ENCODE measurements at places on chromosomes 2 and 18.

- no peak for DNase-seq
These were observed 237.8 kb downstream of the GPD2 start for GRCh38 chr2:156673981-156674380.

GRCh38 chr2:98901291-98901690 is 34.7 kb downstream of the CRACDL start:
- no peak for DNase-seq

GRCh38 chr2:39228413-39229209 is 15.2 kb downstream of the CDKL4 start:
- DNase-seq = no peak

DNA sequence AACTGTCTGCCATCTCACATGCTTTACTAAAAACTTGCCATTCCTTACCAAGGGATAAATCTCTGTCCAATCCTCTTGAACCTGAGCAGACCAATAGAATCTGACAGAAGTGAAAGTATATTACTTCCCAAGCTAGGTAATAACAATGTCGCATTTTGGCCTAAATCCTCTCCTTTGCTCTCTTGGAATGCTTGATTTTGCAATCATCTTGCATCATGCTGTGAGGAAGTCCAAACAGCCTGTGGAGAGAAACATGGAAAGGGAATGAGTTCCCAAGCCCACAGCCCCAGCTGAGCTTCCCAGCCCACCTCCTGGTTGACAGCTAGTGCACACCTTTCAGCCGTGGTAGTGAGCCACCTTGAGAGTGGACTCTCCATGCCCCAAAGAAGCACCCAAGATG is 540.6 kb downstream of the STK39 start:
- no peak for DNase-seq

DNA sequence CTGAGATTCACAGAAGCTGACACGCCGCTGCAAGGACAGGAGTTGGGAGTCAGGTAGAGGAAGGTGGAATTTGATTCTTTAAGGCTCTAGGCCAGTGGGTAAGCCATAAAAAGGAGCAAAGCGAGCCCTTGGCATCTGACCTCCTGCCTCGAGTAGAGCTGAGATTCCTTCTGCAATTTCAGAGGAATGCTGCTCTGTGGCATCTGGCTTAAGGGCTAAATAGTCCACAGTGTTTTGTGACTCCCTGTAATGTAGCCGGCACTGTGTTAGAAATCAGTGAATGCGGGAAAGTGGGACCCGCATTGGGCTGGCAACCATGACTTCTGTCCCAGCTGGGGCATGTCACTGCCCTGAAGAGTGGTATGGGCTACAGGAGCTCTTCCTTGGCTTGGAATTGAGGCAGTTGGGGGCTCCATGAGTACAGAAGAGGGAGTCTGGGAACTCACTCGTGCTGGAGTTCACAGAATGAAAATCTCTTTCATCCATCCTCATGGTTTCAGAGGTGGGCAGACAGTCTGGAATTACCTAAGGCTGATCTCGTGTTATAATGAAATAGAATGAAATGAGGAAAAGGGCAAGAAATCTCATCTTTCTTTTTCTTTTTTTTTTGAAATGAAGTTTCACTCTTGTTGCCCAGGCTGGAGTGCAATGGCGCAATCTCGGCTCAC is 12.7 kb upstream of the MYCN start:
- DNase-seq = no peak

DNA sequence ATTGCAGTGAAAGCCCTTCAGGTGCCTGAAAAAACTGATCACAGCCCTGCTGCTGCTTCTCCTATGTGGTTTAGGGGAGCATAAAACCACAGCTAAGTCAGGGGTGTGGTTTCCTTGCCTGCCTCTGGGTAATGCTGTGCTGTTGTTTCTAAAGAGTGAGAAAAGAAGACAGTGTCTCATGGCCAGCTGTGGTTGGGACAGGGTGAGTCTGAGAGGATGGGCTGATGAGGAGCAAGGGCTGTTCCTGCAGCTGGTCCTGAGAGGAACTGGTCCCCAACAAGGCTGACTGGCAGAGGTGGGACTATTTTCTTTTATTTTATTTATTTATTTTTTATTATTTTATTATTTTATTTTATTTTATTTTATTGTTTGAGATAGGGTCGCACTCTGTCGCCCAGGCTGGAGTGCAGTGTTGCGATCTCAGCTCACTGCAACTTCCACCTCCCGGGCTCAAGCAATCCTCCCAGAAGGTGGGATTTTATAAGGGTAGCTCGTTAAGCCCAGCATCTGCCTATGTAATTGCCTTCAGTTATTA is 236.7 kb downstream of the FHOD3 start:
- DNase-seq = no peak

DNA sequence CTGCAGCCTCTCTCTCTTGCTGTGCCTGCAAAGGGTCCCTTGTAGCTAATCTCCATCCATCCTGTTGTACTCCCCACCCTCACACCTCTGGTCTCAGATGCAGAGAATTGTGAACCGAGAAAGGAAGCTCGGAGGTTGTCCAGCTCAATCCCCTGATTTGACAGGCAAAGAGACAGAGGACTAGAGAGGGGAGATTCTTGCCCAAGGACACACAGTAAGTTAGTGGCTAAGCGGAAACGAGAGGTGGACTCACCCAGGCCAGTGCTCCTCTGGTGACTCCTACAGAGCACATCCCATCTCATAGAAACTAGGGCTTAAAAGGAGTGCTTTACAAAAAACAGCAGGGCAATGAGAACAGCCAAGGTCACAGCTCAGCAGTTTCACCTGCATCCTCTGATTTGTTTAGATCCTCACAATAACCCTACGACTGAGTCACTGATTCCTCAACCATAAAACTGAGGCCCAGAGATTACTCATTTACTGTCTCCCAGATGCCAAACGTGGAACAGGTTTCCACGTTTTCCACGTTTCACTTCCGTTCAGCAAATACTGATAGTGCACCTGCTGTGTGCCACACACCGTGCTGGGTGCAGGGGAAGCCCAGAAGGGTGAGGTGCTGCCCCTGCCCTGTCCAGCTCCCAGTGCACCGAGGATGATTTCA is 22.1 kb downstream of the EHD3 start:
- no peak for DNase-seq

DNA sequence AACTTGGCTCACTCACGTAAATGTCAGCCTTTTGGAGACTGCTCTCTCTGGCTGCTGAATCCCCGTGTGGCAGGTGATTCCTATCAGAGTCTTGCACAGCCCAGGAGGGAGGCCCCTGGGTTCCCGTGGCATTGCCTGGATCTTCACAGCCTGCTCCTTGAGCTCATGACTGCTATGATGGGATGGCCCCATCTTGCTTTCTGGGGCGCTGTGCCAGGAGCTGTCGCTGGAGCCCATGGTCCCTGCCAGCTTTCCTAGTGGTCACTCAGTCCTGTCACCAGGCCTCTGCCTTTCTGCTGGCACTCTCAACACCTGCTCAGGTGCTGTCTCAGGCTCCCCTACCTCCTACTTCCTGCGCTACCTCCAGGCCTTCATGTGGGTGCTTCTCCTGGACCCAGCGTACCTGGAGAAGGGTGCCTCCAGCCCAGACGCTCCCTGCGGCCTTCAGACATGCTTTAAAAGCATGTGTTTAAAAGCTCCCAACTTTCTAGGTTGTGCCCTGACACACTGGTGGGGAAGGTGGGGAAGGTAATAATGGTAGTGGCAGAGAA is 110.1 kb downstream of the MCFD2 start:
- no peak for DNase-seq

DNA sequence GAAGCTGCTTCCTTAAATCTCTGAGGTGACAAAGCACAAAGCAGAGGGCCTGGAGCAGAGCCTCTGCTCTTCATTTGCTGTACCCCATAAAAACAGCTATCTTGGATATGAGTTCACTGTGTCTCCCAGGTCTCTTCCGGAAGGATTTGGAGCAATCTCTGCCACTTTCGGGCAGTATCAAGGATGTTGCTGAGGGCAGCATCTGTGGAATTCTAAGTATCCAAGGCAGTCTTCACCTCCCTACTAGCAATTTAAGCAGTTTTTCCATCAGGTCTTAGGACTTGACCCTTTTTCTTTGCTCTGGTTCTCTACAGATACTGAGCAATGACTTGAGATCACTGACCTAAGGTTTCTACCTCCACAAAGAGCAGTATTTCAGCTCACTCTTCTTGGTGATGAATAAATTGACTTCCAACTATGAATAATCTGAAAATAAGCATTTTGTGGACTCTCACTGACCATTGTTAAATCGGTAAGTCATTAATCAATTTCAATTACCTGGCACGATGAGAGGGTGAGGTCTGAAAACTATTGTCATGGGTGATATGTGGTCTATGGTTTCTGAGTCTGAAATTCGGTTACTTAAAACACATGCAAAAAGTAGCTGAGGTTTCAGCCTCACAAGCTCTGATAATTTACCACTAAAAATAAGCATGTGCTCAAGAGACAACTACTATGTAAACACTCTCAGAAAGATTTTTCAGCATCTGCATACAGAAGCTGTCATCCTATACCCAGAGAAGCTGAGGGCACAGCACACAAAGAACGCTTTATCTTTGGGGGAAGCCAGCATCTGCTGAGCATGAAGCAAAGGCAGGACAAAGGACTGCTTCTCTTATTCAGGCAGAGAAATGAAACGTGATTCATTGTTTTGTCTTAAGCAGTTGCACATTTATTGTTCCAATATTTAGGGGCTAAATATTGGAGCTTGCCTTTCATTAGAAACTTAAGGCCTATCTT is 32.1 kb upstream of the SPATS2L start:
- no peak for DNase-seq

- DNase-seq = no peak
These were observed 631 bp downstream of the GYPC start for GRCh38 chr2:126656431-126657147.

- DNase-seq = no peak
These were observed 48.1 kb downstream of the TSN start for GRCh38 chr2:121803503-121803902.

GRCh38 chr2:144771348-144771747 is 251.4 kb upstream of the ZEB2 start:
- DNase-seq = no peak

- DNase-seq = no peak
These were observed 210.0 kb upstream of the ZNF521 start for GRCh38 chr18:25561918-25562317.

- no peak for DNase-seq
These were observed 1744.3 kb upstream of the PIK3C3 start for GRCh38 chr18:40210696-40211095.

DNA sequence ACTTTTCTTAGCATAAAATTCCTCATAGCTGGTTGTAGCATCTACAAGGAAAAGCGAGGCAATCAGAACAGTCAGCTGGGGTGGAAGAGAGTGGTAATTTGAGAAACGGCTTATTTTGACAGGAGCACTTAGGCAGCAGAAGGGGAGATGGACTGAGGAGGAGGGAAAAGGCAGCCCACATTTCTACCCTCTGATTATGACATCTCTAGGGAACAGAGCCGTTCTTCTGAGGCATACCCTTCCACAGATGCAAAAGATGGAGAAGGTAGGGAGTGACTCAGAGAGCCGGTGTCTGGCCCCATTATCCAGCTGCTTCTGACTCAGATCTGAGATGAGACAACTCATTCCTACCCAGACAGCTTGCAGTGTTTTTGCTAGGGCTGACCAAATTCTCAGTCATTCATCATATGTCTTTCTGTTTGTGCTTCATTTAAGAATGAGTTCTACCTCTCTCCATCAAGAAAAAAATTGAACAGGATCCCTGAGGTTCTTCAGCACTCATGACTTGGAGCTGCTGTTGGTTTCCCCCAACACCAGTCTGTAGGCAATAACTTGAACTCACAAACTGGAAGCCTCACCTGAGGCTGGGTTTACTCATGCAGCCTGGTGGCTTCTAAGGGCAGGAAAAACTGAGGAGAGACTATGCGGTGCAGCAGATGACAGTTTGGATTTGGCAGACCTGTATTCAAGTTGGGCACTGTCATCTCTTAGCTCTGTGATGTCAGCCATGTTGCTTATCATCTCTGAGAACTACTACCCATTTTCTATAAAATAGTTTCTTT is 15.9 kb upstream of the SEC11C start:
- peak; percentile 15 for DNase-seq

All from HFF-Myc (cell line).